Fibroblast of upper back skin (primary cell): ENCODE measurements at places on chromosomes 12 and 14.

DNA sequence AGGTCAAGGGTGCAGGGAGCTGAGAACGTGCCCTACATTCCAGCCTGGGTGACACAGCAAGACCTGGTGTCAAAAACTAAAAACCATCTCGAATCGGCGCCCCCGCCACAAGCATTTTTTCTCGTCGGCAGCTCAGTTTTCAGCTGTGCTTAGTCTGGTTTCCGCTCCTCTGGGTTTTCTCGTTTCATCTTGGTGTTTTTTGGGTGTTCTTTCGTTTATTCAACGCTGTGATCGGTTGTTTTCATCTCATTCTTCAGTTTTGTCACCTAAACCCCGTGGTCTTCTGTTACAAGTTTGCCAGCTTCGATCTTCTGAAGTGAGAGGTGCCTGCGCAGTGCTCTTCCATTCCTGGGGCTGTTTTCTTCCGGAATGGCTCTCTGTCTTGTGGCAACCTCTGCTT, 41.4 kb downstream of the NOC4L start:
- DNase-seq, result no peak

GRCh38 chr14:64502887-64503433, 678 bp downstream of the ZBTB25 start:
- DNase-seq, result no peak

DNA sequence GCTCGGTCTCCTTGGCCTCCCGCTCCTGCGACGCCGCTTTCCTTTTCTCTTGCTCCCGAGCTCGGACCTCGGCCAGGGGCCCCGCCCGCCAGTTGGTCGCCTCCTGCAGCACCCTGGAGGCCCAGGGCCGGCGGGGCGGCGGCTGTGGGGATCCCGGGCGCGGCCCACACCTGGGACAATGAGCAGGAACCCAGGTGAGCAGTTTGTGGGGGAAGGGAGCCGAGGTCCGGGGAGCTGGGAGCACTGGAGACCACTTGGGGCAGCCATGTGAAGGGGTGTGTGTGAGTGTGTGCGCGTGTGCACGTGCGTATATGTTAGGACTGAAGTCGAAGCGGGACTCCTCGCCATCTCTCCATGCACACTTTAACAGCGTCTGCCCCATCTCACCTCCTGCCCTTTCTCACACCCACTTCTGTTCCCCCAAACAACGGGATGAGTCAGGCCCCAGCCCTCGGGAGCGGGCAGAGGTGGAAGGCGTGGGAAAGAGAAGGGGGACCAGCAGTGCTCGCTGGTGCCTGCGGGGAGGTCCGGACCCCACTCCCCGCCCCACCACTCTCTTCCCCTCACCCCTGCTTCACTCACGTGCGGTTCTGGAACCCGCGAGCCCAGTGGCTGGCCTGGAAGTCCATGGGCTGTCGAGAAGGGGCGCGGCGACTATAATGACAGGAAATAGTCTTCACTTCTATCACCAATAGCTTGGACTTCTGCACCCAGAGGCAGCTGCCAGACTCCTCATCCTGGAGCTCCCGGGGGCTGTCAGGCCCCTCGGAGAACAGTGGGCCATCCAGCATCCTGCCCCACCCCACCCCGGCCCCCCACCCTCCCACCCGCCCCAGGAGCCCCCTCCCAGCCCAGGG, 450 bp downstream of the DDN start:
- DNase-seq, result peak; percentile 18

- peak; percentile 14 for DNase-seq
These were observed 187.1 kb downstream of the KITLG start for GRCh38 chr12:88393017-88393767.

DNA sequence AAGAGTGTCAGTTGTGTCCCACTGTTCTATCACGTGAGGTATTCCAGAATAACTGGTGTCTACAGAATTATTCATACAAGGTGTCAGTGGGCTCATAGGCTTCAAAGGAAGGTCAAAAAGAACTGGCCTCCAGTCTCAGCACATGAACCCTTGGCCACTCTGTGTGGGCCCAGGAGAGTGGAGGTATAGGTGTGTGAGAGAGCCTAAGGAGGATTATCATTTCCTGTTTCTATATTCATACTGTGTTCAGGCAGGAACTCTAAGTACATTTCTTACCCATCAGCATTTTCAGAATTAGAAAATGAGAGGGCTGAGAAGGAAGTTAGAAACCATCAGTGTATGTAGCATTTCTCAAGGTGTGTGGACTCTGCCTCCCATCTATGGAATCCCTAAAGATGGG, 87.0 kb downstream of the BTG1 start:
- no peak for DNase-seq

GRCh38 chr12:111842556-111843396, 748 bp downstream of the MAPKAPK5 start:
- DNase-seq, result no peak

DNA sequence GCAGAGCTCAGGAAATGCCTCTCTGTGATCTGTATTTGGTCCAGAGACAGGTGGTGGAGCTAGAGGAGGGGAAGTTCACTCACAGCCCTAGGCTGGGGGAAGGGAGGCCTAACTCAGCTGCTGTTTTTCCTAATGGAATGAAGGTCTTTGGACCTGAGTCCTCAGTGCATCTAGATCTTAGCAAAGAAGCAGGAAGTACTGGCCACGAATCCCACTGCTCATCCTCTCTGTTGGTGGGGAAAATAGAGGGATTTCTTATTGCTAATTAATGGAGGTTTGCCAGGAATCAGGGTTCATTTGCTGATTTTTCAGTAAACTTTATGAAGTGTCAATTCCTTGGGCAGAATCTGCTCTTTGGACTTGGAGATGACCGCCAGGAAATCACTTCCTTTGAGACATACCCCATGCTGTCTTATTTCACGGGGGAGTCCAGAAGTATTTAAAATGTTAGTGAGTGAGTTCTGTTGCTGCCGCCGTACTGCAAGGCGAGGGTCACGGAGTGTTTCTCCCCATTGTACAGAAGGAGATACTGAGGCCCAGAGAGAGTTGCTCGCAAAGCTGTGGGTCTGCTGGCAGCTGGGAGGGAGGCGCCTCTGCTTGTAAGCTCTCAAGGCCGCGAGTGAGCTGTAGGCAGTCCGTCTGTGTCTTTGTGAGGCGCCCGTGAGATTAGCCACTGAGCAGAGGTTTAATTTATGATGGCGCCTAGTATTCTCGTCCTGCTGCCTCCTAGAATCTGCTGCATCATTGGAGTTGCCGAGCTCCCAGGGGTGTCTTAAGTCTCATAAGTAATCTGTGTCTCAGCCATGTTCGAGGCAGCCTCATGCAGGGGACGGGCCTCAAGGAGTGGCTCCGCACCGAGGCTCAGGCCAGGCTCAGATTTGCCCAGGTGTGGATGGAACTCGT, 88.2 kb downstream of the TSPAN9 start:
- DNase-seq, result no peak

DNA sequence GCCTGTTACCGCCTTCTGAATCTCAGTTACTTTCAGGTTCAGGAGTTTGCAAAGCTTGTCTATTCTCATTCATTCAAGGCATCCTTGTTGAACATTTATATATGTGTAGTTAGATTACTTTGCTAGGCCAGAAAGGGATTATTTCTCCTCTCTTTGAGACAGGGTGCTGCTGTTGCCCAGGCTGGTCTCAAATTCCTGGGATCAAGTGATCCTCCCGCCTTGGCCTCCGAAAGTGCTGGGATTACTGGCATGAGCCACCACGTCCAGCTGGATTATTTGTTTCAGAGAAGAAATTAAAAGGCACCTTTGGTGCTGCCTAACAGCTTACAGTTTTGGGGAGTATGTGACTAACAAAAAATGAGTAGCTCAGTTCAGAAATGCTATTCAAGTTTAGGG, 772 bp downstream of the CHURC1 start:
- no peak for DNase-seq

DNA sequence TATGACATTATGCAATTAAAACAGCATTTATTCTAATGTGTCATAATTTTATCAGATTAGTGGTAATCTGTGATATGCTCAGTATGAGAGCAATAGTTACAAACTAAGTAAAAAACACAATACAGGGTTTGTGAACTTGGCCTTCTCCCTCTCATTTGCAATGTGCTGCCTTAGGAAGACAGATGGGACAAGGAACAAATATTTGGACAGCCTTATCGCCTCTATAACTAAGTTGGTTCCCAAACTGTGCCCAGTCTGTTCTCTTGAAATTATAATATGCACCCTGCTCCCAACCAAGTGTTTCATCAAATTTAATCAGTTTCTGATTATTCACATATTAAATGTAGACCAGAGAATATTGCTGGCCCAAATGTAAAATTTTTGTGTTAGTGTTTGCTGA, 22.7 kb downstream of the MGST1 start:
- no peak for DNase-seq

DNA sequence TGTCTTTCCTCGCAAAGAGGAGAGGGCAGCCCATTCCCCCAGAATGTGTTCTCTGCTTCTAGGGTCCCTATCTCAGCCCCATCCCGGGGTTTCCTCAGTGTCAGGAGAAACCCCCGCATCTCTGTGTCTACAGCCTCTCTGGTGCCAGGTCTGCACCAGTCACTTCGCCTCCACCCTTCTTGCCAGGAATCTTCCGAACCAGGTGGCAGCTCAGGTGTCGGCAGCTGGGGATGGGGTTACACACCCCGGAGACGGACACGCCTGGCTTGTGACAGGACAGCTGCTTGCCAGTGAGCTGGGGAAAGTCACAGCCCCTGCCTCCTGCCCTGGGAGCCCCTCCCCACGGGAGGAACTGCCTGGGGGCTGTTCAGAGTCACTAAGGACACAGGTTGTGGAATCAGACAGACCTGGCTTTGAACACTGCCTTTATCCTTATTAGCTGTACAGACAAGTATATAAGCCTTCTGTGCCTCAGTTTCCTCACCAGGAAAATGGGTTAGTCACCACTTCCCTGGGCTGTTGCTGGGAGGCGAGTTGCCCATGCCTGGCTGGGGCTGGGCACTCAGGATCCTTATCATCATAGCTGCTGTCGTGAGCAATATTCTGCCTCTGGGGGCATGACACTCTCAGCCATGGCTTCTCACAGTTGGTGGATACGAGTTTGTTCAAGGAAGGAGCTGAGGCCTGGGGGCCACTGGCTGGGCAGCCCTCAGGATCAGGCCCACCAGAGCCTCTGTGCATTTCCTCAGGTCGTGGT, 10.8 kb downstream of the HIP1R start:
- no peak for DNase-seq

GRCh38 chr12:12663644-12664294, 32.2 kb downstream of the GPR19 start:
- no peak for DNase-seq

- DNase-seq, result peak; percentile 25
These were observed 19.6 kb downstream of the LGMN start for GRCh38 chr14:92728759-92729364.

GRCh38 chr14:49478784-49479183, 107.4 kb downstream of the RPS29 start:
- DNase-seq, result no peak

DNA sequence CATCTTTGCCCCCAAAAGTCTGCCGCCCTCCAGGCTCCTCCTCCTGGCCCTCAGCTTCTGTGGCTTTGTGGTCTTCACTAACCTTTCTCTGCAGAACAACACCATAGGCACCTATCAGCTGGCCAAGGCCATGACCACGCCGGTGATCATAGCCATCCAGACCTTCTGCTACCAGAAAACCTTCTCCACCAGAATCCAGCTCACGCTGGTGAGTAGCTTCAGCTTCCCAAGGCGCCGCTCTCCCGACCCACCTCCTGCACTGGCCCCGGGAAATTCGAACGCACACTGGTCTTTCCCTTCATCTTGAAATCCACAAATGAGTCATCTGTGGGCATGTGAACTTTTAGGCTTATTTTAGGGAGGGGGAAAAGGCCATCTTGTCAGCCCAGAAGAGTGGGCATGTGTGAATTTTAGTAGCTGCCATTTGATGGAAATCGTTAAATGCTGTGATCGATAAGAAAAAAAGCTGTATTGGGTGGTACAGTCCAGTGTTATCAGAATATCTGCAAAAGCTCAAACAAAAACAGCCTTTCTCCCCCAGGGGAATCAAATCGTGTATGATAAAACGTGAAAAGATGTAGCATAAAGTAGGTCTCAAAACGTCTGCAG, 700 bp downstream of the SLC35E3 start:
- DNase-seq, result peak; percentile 68

DNA sequence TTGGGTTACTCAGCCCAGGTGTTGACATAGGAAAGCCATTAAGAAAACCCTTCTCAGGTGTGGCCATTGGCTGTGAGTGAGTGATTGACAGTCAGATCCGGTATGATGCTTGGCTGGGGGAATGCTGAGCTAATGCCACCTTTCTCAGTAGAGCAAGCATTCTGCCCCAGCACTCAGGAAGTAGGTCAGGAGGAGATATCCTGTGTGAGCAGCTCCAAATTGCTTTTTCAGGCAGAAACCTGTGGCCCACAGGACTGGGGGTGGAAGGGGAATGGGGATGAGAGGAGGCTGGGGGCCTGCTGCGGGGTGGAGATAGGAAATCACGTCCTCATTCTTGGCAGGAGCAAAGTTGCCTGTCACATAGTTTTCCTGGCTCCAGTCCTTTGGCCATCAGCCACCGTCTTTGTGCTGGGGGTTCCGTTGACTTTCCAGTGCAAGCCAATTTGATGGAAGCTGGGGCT, 55.7 kb downstream of the NINJ2 start:
- DNase-seq, result no peak

GRCh38 chr14:73290279-73290678, 53.0 kb downstream of the PAPLN start:
- DNase-seq, result no peak

GRCh38 chr14:94307410-94307992, 14.4 kb upstream of the SERPINA10 start:
- no peak for DNase-seq

DNA sequence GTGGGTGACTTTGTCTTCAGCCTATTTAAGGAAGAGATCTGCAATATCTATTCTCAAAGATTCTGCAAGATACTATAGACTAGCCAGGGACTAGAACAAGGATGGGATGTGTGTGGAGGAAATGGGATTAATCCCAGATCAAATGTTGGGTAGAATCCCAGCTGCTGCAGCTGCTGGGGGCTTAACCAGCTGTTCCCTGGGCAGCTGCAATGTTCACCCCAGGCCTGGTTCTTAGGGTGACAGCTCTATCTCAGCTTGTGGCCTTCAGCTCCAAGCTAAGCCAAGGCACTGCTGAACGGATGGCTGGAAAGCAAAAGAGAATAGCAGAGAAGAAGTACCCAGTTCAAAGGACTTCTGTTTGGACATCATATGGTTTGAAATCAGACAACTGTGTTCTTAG, 10.0 kb upstream of the RHEBL1 start:
- DNase-seq, result no peak

- no peak for DNase-seq
These were observed 1.3 kb upstream of the SLC24A4 start for GRCh38 chr14:92321701-92322100.

- no peak for DNase-seq
These were observed 343.9 kb upstream of the FLRT2 start for GRCh38 chr14:85186082-85186481.

GRCh38 chr12:128844031-128844635, 9.1 kb upstream of the GLT1D1 start:
- DNase-seq, result no peak

DNA sequence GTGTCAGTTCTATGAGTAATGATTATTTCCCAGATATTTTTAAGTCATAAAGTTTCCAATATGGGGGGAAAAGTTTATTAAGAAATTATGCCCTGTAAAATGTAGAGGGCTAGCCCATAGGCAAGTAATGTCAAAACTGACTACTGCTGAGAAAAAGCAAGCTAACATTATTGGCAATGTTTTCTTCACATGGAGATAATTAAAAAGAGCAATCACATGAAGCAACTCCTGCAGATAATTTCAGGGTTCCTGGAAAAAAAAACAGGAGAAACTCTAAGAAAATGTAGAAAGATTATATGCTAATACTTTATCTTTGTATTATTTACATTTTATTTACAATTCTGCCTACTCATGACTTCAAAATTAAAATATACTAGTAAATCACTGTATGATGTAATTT, 39.8 kb downstream of the PPP1R12A start:
- no peak for DNase-seq
